ENCODE measurements at places on chromosomes 4 and X.

GRCh38 chr4:78297116-78297800, 240.1 kb downstream of the FRAS1 start:
- no peak for DNase-seq

DNA sequence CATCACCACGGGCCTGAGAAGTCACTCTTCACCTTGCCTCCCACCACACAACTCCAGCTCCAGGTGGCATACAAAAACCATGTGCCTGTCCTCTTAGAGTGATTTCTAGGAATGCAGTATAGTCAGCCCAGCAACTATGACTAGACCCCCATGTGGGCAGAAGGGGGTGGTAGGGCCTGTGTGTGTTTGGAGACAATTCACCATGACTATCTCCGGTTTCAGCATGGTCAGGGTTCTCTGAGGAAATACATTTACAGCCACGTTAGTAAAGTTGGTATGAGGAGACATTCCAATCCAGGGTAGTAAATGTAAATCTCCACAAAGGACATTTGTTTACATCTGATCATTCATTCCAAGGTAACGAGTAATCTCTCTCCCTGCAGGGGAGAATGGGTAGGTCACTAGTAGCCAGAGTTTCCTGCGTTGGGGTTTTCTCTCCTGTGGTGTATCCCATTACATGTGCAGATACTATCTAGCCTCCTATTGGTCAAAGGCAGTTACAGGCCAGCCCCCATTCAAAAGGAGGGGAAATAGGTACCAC, 4.2 kb upstream of the MTMR1 start:
- DNase-seq: no peak

DNA sequence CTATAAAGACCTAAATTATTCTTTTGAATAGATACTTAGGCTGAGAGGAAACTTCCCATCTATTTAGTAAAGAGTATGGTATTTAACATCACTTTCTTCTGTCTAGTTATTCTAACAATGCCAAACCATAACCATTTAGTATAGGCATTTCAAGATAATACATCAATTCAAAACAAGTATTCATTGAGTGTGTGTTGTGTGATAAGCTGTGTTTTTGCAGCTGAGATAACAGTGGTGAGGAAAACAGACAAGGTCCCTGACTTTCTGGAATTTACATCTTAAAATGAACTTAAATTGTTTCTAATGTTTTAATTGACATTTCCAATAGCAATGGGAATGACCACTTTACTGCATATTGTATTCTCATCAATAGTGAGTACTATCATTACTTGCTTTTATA, 22.4 kb upstream of the TSPAN5 start:
- DNase-seq: no peak

DNA sequence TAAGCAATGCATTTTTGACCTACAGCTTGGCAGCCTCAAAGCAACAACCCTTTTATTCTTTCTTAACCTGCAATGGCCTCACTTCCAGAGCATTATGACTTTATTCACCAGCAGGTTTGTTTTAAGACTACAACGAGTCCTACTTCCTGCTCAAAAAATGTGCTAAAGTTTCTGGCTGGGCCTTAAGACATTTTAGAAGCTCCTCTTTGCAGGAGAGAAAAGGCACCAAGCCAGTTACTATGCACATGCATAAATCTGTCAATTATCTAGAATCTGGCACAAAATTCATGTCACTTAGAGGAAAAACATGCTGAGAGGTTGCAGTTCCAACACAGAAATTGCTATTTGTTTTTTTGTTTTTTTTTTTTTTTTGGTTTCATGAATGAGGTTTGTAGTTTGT, 223.0 kb upstream of the EPHA5 start:
- no peak for DNase-seq

GRCh38 chr4:47838445-47838844, 578 bp upstream of the CORIN start:
- DNase-seq: no peak

GRCh38 chr4:57132743-57133137, 22.6 kb upstream of the IGFBP7 start:
- no peak for DNase-seq

DNA sequence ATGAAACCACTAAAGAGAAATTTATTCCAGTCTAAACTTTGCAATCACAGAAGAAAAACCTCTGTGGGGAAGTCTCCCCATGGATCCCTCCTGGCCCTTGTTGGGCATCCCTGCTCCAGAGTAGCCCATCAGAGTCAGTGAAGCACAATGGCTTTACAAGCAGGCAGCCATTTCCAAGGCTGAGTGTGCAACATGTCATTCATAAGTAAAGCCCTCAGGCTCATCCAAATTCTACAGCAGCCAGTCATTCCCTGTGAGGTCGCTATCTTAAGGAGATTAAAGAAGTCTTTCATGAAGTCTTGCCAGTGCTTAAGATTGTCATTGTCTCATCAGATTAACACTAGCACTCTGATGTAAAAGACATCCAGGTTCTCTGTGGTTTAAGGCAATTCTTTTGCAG, 17.0 kb upstream of the MAPK10 start:
- DNase-seq: no peak

DNA sequence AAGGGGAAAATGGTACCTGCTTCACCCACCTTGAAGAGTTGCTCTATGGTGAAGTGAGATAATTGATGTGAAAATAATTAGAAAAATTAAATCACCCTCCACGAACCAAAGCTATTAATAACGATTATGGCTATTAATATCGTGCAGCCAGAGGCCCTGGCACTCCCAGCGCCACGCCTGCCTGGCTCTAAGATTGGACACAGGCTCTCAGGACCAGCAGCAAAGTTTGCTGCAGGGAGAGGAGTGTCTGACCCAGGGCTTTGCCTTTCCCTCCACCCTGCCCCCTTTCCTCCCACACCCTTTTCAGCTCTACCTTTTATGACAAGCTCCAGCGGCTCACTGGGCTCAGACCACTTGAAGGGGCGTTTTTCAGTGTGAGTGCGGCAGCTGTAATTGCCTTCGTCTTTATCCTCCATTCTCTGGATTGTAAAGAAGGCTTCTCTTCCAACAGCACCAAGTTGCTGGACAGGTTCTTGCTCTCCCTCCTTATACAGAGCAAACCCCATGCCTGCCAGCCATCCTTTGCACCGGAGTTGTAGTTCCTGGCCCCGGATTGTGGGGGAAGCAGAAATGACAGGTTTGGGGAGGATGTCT, 11.5 kb downstream of the IGSF1 start:
- no peak for DNase-seq

GRCh38 chr4:1476140-1476513, 69.9 kb upstream of the NKX1-1 start:
- DNase-seq: no peak

- no peak for DNase-seq
Measured at GRCh38 chrX:10569946-10570345, 50.4 kb downstream of the MID1 start.

- no peak for DNase-seq
Measured at GRCh38 chr4:71476240-71476639, 137.4 kb downstream of the SLC4A4 start.

DNA sequence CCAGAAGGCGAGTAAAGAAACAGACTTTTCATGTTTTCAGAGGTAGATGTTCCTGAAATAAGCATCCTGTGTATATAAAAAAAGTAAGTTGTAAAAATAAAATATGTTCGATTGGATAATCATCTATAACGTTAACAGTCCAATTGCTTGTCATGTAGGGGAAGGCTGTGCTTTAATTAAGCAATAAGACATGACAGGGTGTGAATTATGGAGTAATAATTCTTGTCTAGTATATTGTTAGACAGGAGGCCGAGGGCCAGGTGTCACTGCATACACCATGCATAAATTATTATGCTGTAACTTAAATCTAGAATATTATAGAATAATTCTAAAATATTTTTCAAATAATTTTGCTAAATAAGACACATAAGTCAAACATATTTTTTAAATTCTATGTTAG, 494.6 kb upstream of the TENM3 start:
- no peak for DNase-seq

DNA sequence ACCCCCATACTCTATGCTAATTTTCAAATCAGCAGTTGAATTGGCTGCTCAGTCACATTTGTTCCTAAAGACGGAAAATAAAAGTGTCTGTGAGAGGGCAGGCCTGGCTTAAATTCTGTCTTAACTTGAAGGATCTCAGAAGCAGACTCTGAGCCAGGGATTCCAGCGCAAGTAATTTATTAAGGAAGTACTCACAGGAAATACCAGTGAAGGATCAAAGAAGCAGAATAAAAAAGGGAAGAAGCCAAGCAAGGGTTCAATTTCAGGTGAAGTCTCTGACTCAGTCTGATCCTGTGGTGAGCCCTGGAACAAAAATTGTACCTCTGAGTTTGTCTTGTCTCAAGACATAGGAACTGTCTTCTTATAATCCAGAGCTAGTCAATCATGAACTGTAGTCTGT, 52.2 kb downstream of the IL1RAPL1 start:
- no peak for DNase-seq

- no peak for DNase-seq
Measured at GRCh38 chr4:76690011-76690905, 207.7 kb downstream of the SOWAHB start.

DNA sequence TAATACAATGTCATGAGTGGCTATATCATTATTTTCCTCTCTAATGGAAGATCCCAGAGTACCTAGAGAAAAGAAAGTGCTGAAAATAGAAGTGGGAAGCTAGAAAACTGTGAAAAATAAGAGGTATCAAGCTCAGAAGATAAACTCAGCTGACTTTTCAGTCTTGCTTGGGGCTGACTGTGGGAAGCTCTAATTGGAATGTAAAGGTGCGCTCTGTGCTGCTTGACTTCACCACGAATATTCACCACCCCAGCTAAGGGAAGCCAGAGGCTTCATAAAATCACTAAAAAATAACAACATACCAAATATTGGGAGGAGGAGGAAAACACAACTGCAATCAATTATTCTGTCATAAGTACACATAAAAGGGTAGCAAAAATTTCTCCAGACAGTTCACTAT, 25.1 kb downstream of the NDST3 start:
- DNase-seq: no peak

DNA sequence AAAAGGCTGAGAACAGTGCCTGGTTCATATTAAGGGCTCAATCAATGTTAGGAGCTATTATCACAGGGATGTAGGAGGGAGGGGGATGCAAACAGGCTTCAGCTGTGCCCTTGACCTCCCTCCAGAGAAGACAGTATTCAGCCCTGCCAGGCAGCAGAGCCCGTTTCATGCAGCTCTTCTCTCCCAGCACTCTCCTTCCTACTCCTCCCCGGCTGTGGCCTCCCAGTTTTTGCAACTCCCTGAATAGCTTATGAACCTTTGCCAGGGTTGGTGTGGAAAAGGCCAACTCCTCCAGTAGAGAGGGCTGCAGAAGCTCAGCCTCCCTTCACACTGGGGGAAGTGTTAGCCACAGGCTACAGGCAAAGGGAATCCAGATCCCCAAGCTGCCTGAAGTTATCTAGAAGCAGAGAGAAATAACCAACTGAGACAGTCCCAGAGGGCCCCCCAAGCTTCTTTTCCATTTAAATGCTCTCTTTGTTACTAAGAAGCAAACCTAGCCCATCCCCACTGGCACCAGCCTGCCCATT, 31.7 kb upstream of the APLN start:
- DNase-seq: no peak

GRCh38 chr4:127352220-127353113, 280.3 kb upstream of the INTU start:
- no peak for DNase-seq

DNA sequence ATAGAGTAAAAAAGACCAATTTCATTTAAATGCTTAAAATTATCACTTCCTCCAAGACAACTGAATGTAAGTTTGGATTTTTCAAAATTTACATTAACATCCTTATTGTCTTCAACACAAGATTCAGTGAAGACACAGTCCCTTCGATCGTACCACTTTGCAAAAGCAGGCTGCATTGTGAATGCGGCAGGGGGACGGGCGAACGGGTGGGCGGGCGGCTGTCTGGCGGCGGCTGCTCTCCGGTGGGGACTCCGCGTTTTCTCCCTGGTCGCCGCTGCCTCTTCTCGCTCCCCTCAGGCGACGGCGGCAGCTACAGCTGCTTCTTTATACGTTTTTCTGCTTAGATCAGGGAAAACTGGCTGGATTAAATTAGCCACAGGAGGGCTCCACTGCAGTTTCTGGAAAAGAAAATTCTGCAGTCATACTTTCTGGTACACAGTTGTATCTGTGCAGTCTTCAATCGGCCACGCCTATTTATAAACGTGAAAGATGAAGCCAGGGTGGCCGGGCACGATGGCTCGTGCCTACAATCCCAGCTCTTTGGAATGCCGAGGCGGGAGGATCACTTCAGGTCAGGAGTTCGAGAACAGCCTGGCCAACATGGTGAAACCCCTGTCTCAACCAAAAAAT, 33.9 kb upstream of the HPF1 start:
- DNase-seq: no peak

DNA sequence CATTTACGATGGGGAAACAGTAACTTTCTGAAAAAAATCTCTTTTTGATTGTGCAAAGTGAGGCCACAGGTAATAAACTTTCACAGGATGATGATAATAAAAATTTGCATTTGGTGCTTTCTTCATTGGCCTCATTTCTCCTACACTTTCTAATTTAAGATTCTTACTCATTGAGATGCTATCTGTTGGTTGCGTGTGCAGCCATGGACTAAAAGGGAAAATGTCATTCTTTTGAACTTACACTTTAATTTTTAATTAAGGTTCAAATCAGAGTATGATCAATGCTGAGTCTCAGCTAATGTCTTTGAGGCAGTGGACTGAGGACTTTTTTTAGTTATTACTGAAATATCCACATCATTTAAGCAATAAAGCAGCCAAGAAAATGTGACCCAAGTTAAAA, 87.6 kb downstream of the SEL1L3 start:
- DNase-seq: no peak

GRCh38 chr4:136985683-136986082, 546.6 kb downstream of the PCDH18 start:
- no peak for DNase-seq

- DNase-seq: no peak
Measured at GRCh38 chr4:63349674-63350025, 1059.6 kb downstream of the TECRL start.

- no peak for DNase-seq
Measured at GRCh38 chr4:710916-711315, 5.3 kb downstream of the PCGF3 start.

DNA sequence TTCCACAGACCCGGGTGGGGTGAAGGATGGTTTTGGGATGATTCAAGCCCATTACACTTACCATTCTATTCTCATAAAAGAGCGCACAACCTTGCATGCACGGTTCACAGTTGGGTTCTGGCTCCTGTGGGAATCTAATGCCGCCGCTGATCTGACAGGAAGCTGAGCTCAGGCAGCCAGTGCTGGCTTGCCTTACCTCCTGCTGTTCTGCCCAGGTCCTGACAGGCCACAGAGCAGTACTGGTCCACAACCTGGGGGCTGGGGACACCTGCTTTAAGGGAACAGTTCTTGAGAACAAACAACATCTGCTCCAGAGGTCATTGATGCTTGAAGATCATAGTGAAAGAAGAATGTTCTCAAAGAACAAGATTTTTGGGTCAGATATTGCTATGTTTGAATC, 8.0 kb upstream of the HS3ST1 start:
- no peak for DNase-seq

DNA sequence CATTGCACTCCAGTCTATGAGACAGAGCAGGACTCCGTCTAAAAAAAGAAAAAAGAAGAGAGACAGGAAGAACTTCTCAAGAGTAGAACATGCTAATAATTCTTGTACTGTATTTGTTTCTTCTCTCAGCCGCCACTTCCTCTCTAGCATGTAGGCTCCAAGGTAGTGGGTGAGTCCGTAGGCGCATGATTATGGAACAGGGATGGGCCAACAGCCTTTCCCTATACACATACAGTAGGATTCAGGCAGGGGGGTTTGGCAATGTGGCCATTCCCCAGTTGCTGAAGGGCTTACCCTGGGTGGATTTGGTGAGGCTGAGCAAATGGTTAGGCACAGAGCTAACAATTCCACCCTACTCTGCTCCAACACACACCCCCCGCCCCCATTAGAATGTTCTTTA, 35.0 kb upstream of the APLN start:
- no peak for DNase-seq

Data from cortex of kidney (tissue), 1 donor.